ENCODE measurements at places on chromosomes 4 and X.

DNA sequence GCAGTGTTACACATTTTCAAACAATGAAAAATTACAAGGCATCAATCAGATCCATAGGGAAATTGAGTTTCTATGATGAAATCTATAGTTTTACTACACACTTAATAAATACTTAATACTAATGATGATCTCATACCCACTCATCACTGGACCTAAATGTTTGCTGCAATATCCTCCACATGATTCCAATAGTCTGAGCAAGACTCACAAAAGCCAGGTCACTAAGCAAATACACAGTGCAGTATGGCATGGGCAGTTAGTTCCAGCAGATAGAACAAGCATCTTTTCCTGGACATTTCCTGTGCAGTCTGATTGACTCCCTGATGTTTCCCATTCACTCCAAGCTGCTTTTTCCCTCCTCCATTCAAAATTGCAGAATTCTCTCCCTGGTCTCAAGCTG is 109.0 kb upstream of the ATOH1 start:
- DNase-seq, result no peak

GRCh38 chrX:15860921-15861320 is 6.3 kb upstream of the AP1S2 start:
- no peak for DNase-seq

DNA sequence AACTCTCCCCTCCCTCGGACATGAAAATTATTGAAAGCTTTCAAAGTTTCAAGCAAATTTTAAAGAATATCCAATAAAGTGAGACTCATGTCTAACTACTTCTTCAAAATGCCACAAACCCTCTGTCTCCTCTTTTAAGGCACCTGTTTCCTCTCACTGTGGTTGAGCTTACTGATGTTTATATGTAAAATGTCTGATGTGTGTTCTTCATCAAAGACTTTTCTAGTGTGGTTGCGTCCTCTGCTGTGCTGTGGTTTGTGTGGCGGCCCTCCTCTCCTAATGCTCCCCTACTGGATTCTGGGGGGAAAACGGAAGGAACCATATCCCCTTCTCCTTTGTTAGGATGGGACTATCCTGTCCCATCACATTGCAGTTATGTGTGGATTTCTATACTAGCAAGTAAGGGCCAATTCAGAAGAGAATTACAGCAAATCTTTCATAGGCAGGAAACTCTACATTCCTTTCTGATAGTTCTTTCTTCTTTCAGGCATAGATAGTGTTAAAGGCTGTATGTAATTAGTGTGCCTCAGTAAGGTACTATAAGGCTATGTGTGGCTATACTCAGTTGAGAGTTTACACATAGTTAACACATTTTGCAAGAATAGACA is 221.0 kb upstream of the GPRIN3 start:
- no peak for DNase-seq

GRCh38 chr4:835148-836002 is 9.4 kb upstream of the CPLX1 start:
- DNase-seq, result no peak

DNA sequence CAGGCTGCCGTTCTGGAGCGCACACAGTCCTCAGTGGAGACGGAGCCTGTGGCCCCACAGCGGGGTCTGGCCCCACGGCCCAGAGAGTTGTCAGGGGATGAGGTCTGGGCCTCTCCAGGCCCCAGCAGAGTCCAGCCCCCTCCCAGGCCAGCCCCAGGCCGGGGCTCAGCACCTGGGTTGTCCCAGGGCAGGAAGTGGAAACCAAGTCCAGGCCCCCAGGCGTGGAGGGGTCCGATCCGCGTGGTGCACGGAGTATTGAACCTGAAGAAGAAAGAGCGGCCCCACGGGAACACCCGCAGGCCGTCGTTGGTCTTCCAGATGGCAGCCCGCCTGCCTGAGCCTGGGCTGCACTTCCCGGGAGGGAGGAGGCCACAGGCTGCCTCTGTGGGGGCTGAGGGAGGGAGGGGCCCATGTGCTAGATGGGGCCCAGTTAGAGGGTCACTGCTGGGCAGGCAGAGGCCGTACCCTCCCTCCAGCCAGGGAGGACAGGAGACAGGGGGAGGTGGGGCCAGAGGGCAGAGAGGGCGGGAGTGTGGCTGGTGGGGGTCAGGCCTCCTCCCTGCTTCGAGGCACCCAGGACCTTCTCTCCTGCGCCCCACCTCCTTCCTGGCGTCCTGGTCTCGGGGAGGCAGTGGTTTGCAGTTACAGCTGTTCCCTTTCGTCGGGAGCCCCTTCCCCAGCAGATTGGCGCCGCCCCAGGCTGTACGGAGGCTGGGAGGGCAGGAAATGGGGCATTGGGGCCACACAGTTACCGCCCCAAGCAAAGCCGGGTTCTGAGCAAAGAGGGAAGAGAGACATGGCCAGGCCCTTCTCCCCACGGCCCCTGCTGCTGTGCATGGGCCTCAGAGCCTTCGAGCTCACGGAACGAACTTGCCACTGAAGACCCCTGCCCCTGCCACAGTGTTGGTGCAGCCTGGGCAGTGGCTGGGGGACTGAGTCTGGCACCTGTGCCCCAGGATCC is 8.1 kb downstream of the HGFAC start:
- no peak for DNase-seq

DNA sequence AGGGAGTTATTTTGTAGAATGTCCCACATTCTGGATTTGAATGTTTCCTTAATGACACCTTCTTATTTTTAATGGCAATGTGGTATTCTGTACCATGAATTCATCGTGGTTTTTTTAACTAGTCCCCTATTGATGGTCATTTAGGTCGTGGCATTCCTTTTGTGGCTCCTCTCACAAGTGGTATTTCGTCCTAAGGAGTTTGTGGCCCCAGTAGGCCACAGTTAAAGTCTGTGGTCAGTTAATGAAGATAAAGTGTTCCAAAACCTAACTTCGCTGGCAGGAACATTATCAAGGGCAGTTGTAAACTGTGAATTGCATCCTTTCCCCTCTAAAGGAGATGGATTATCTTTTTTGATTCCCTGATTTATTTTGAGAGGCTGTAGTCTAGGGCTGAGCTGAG is 133.2 kb downstream of the TMEM164 start:
- DNase-seq, result no peak

DNA sequence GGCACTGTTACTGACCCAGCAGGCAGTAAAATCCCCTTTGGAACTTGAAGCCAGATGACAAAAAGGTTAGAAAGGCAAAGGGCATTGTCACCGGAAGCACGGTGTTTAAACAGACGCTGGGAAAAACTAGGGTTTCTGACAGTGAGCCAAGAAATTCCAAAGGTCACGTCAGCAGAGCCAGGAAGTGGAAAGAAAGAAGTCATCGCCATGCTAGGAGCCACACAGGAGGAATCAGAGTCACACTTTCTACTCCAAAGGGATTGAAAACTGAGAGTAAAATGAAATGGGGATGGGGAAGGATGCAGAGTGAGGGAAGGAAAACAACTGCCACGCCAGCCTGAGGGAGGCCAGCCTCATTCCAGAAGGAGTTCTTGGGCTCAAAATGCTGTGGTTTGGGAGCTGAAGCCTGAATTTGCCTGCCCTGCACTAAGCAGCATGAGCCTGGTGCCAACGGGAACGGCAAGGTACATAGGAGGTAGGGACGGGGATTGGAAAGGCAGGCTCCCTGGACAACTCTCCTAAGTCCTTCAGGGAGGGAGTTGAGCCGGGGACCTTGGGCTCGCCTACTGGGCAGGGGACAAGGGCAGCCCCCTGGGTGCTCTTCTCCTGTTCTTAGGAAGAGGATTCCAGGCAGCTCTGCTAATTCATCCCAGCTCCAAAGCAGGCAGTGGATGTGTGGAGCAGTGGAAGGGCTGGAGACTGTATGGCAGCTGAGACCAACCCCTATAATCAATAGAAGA is 66.8 kb downstream of the SOWAHB start:
- no peak for DNase-seq

GRCh38 chr4:122364700-122365404 is 14.0 kb upstream of the ADAD1 start:
- DNase-seq, result no peak

- DNase-seq, result no peak
Measured at GRCh38 chr4:87819281-87819919, 13.4 kb upstream of the MEPE start.

- no peak for DNase-seq
Measured at GRCh38 chrX:154429711-154430110, 1.2 kb downstream of the ATP6AP1 start.

GRCh38 chrX:78035061-78035460 is 65.6 kb upstream of the PGAM4 start:
- no peak for DNase-seq

DNA sequence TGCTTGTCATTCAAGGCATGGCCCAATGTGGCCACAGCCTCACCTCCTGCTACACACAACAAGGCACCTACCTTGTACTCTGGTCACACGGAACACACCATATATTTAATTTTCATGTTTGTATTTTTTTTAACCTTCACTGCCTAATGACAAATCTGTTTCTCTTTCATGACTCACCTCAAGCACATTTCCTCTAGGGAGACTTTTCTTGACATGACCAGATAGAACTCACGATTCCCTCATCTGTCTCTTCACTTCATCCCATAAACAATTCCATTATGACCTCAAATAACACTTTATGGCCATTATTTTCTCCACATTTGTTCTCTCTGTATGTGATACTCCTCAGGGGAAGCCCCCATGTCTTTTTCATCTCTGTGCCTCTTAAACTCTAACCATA is 11.1 kb downstream of the DRP2 start:
- no peak for DNase-seq

GRCh38 chr4:105924341-105924740 is 29.1 kb downstream of the NPNT start:
- DNase-seq, result no peak

DNA sequence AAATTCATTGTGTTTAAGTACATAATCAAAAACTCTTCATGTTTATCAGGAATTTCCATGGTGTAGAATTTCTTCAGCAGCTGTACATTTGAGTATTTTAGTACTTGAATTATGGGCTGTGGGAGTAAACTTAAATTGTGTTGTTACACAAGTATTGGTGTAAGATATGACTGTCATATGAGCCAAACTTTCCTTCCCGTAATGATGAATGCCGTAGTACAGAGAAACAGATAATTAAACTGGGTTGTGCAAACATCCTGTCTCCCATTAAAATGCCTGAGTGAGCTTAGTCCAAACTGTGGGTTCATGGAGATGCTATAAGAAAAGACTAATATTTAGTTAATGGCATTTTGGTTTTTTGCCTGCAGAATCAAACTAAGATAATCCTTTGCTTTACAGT is 159.2 kb downstream of the SLC4A4 start:
- no peak for DNase-seq

DNA sequence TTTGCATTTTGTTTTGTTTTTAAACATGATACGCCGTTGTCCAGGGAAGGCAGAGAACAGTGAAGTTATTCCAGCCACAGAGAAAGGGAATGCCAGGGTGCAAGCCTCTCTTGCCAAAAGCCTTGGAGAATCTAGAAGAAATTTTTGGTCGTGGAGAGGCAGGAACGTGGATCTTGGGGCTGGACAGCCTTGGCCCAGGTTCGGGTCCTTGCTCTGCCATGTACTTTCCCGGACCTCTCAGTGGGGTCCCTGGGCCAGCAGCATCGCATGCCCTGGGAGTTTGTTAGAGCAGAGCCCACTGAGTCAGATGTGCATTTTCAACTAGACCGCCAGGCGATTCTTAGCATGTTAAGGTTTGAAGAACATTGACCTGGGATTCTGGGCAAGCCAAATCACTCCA is 18.6 kb downstream of the FAM9A start:
- no peak for DNase-seq

DNA sequence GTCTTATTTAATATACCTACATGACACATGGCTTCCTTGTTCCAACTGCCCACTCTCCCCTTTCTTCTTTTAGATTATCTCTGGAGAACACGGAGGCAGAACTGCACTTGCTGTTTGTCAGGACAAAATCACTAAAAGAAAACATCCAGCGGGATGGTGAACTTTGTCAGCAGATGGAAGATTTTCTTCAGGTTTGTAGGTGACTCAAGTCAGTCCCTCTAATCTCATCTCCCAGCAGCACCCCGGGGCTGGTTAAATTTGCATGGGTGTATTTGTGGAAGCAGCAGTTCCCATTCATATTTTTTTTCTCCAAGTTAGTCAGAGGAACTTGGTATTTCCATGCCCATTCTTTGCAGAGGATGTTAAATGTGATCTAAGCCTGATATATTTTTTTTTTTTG is 31.8 kb downstream of the FHDC1 start:
- DNase-seq, result no peak

DNA sequence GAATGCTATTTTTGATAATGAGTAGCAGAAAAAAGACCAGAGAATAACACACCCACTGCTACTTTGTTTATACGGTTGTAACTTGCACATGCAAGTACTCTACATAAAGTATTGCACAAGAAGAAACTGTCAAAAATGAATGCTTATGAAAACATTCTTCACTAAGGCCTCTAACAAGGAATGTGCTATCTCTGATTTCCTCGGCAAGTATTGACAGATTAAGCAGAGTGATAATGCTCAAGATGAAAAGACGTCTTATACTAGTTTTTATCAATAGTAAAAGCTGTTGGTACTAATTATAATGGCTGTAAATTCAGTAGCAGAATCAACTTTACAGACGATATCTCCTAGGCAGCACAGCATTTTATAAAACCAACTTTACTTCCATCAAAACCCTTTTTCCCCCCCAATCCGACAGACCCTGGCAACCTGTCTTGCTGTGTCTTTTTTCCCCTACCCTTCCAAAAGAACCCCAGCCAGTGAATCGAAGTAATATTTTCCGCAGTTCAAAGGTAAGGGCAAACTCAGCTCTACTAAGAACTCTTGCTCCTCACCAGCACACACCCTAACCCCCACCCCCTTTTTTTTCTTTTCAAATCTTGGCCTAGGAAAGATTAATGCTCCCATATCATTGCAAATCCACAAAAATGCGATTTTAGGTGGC is 1.5 kb downstream of the FRYL start:
- no peak for DNase-seq

DNA sequence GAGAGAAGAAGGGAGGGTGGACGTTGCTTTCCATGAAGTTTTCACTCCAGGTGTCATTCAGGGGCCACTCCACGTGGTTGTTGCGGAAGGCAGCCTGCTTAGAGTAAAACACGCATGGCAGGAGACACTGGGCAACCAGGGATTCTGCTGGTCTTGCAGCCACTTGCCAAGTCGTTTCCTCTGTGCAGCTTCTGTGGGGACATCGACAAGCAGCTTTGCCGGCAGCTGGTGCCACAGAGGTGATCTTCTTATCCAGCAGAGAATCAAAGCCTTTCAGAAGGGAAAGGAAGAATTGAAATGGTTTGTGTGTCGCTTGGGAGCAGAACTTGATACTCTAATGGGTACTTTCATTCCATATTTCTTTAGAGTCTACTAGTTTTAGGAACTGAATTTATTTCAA is 867.1 kb upstream of the TENM3 start:
- DNase-seq, result no peak

DNA sequence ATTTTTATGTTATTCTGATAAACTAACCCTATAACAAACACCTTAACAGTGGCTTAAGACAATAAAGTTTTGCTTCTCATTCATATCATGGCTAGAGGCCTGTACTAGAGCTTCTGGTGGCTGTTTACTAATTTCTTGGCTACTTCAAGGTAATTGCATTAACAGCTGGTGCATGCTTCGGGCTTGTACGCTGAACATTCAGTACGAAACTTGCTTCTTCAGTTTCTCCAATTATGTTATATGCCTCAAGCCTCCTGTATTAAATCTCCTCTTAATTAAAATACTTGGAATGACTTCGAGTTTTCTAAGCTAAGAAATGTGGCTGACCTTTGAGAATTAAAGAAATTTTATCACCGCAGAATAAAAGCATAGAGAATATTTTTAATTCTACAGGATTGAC is 138.9 kb upstream of the TRAM1L1 start:
- DNase-seq, result no peak

- DNase-seq, result no peak
Measured at GRCh38 chrX:136353526-136354093, 52.8 kb downstream of the ADGRG4 start.

GRCh38 chrX:74467656-74468055 is 46.4 kb downstream of the SLC16A2 start:
- no peak for DNase-seq

Measured in NCI-H1930 (cell line).